NCI-H2081 treated with DMSO at 0.1 percent for 48 hours (cell line): ENCODE measurements at places on chromosomes 5 and 9.

GRCh38 chr9:114929201-114929600, 1.2 kb downstream of the TNFSF8 start:
- DNase-seq = no peak

- no peak for DNase-seq
Observed at GRCh38 chr5:94432499-94432898, 185.9 kb downstream of the KIAA0825 start.

- DNase-seq = no peak
Observed at GRCh38 chr5:100799166-100799565, 103.9 kb downstream of the ST8SIA4 start.

- DNase-seq = no peak
Observed at GRCh38 chr9:130179331-130179907, 7.2 kb downstream of the NCS1 start.

GRCh38 chr9:109046346-109046745, 33.0 kb upstream of the CTNNAL1 start:
- no peak for DNase-seq

DNA sequence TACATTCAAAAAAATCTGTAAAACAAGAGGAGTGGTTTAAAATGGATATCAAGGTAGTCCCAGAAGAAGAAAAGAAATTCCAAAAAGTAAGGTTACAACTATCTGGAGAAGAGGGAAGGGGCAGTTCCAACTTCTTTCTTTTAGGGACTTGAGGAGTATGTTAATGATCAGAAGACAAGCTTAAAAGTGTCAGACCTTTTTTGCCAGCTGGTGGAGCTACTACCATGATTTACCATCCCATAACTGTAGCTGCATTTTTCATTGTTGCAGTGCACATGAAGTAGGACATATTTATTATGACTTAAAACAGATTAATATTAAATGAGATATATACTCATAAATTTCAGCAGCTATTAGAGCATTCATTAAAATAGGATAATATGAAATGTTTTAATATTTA, 158.5 kb upstream of the RGS7BP start:
- DNase-seq = no peak

DNA sequence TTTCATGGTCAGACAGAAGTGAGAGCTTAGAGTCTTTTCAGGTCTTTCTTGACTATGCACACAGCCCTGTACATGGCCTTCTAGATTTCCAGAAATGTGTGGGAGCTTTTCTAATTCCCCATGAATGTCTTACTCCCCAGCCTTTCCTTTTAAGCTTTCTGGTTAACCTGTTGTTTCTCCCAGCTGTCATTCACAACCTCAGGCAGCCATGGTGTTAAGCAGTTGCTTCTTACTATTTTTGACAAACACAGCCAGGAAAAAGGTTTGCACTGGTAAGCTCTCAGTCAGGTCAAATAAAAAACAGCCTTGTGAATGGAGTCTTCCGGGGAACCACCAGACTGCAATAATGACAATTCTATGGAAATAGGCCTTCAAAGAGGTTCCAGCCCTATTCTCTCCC, 84.9 kb downstream of the MTREX start:
- no peak for DNase-seq

GRCh38 chr9:97864396-97864795, 11.4 kb downstream of the FOXE1 start:
- DNase-seq = no peak

- DNase-seq = no peak
Observed at GRCh38 chr5:179120951-179121666, 60.9 kb downstream of the ZNF354C start.

GRCh38 chr5:159802661-159803060, 113.6 kb upstream of the ADRA1B start:
- no peak for DNase-seq

DNA sequence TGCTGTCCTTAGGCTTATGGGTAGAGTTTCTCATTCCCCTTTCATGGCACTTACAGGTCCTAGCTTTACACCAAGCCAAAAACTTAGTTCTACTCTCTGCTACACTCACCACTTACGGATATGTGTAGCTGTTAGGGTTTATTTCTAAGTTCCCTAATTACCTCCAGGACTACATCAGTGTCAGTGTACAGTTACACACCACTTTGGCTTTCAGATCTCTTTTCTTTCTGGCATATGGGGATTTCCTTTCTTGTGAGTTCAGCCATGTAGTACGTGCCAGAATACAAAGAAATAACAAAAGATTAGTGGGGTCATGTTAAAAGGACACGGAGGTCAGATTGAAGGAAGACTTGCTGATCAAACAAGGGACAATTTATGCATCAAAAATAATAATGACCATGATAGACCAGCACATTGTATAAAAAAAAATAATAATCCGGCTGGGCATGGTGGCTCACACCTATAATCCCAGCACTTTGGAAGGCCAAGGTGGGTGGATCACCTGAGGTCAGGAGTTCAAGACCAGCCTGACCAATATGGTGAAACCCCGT, 41.8 kb downstream of the LYRM7 start:
- no peak for DNase-seq

DNA sequence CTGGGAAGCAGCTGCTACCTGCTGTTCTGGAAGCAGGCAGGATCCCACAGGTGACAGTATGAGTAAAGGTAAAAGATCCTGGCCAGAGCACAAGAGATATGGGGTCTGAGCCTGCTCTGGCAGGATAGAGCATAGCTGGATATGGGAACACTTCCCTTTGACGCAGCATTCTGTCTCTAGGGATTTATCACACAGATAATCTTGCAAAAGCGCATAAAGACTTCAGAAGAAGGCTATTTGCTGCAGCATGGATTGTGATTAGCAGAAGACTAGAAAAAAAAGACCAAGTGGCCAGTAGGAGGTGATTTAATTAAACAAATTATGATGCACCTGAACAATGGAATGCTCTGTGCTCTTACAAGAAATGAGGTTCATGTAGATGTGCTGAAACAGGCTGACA, 52.4 kb upstream of the PWWP2A start:
- no peak for DNase-seq

DNA sequence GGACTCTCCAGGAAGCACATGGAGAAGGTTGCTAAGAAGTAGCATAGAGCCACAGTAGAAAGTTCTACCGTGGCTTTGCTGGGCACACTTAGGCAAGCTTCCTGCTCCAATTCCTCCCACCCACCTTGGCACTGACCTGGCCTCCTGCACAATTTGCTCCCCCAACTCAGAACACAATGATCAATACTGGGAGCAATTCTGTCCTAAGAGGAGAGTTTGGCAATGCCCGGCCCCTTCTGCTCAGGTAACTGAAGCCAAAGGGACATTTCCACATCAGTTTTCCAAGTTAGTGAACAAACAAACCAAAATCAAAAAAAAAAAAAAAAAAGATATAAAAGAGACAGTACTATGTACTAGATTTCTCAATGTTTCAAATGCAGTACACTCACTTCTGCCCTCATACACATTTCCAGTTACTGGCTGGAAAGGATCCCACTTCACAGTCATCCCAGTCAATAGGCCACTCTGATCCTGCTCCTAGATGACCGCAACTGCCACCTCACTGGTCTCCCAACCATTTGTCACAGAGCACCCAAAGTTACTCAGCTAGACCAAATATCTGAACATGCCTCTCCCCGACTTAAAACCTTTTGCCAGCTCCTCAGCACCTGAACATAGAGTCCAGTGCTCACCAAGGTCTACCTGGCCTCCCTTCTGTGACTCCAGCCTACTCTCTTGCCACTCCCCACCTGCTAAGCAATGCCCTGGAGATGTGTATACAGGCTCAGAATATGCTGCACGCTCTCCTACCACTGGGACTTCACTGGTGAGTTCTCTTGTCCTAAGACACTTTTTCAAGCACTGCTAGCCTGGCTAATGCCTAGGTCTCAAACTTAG, 21.3 kb downstream of the ABCA1 start:
- DNase-seq = no peak

- no peak for DNase-seq
Observed at GRCh38 chr9:89845862-89846261, 241.1 kb downstream of the GADD45G start.

GRCh38 chr9:306907-307306, 92.2 kb downstream of the DOCK8 start:
- DNase-seq = no peak
